ENCODE measurements at places on chromosomes 5 and 9.

GRCh38 chr9:105886136-105886535 is 191.8 kb downstream of the TMEM38B start:
- no peak for DNase-seq

GRCh38 chr5:72468024-72468423 is 39.2 kb downstream of the ZNF366 start:
- no peak for DNase-seq

DNA sequence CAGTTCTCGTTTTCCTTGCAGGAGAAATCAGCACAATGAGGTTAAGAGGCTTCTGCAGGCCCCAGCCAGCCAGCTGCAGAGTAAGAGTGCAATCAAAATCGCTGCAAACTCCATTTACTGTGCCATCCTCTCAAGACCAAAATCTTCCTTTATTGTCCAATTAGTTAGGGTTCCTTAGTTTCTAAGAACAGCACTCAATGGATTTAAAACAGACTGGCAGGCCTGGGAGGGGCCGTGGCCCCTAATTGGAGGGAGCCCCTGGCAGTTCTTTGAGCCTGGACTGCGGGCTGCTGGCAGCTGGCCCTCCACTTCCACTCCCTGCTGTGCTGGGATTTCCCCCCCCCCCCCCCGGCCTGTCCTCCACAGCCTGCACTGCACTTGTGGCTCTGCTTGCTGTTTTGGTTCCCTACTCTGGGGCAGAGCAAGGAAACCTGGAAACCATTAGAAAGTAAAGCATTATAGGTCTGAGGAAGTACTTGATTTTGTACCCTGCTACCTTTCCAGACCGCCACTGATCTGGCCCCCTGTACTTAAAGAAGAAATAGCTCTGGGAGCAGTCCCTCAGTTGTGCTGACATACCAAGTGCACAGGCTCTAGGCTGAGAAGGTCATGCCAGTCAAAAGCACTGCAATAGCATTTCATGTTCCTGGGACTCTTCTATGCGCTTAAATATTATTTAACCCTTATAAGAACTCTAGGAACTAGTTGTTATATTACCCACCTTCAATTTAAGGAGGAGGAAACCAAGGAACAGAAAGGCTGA is 129.0 kb downstream of the APBA1 start:
- no peak for DNase-seq

DNA sequence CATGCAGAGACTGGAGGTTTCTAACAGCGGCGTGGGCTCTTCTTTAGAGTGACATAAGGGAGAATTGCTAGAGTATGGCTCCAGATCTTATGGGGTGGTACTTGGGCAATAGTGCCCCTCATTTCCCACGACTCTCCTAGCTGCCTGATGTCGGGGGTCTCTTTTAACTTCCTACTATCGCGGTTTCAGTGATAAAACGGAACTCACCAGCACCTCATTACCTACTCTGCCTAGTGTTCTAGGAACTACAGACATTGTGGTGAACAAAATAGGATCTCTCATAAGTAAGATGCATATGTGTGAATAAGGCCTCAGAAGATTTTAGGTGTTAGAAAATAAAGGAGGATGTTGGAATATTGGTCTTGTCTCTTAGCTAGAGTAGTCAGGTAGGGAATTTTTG is 1.1 kb downstream of the ICE1 start:
- no peak for DNase-seq

- no peak for DNase-seq
Measured at GRCh38 chr9:133545494-133546286, 11.2 kb downstream of the ADAMTSL2 start.

- DNase-seq, result no peak
Measured at GRCh38 chr9:116506685-116507084, 180.4 kb upstream of the TRIM32 start.

DNA sequence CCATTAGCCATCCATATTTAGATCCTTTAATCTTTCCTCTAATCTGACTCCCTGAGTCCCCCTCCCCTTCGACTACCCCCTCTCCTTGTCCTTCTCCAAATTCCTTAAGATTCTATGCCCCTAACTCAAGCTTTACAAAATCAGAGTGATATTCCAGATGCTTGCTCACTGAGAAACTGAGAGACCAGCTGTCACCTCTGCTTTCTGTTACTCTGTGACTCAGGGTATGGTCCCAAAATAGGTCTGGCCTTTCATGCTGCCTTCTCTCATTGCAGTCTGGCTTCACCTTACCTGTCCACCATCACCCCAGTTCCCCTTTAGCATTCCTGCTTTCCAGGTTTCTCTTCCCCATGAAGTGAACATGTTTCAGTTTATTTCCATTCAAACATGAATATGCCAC is 383.3 kb upstream of the SLC30A5 start:
- DNase-seq, result no peak

GRCh38 chr5:31107091-31107518 is 86.4 kb upstream of the CDH6 start:
- DNase-seq, result no peak

DNA sequence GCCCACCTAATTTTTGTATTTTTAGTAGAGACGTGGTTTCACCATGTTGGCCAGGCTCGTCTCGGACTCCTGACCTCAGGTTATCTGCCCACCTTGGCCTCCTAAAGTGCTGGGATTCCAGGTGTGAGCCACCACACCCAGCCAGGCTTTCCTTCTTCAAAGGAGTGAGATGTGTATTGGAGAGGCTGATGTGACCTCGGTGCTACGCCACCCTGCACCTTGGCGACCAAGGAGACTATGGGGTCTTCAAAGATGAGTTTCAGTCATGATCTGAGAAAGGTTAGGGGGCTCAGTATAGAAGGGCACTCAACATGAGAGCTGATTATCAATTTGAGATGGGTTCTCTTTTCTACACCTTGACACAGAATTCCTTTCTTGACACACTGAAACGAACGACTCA is 284.2 kb upstream of the WWC1 start:
- DNase-seq, result no peak

DNA sequence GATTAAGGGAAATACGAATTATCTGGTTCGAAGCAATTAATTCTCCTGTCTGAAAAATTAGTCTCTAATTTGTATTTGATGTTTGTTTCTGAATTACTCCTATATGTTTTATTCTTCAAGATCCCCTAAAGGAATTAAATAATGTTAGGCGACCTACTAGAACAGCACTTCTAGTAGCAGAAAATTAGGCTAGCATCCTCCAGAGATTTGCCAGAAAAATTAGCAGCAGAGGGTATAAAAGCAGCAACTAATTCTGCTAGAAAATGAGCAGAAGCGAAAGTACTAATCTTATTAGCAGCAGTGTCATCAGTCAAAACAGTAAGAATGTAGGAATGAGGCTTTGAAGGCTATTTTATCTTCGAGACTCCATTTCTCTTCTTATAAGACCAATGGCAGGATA is 114.3 kb upstream of the PJA2 start:
- no peak for DNase-seq
